ENCODE measurements at places on chromosomes 12 and 14.

- DNase-seq, result no peak
Observed at GRCh38 chr12:68370006-68370590, 37.9 kb upstream of the MDM1 start.

DNA sequence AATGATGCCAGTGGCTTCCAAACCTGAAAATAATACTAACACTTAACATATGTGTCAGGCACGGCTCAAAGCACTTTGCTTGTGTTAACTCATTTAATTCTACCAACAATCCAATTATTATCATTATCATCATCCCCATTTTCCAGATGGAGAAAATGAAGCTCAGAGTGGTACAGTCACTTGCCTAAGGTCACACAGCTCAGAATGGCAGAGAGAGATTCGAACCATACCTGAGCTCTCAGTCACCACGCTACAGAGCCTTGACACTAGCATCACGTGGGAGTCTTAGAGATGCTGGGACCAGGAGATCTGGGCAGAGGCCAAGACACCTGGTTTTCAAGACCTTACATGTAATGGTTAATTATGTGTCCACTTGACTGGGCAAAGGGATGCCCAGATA is 34.2 kb downstream of the DHX37 start:
- DNase-seq, result no peak

DNA sequence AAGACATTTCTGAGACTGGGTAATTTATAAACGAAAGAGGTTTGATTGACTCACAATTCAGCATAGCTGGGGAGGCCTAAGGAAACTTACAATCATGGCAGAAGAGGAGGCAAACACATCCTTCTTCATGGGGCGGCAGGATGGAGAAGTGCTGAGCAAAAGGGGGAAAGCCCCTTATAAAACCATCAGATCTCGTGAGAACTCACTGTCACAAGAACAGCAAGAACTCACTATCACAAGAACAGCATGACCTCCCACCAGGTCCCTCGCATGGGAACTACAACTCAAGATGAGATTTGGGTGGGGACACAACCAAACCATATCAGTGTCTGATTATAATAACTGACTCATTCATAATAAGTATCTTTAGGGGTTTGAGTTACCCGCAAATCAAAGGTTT is 6.4 kb downstream of the SLC39A9 start:
- no peak for DNase-seq

GRCh38 chr14:56881181-56881580 is 70.9 kb upstream of the OTX2 start:
- DNase-seq, result no peak

- DNase-seq, result no peak
Observed at GRCh38 chr12:131494216-131494615, 216.7 kb upstream of the SFSWAP start.

GRCh38 chr12:118536306-118536906 is 160.1 kb downstream of the SUDS3 start:
- DNase-seq, result no peak

GRCh38 chr12:108832730-108833354 is 24.5 kb downstream of the SSH1 start:
- no peak for DNase-seq

GRCh38 chr14:73462048-73462715 is 3.8 kb upstream of the NUMB start:
- no peak for DNase-seq

Data from memory B cell (primary cell).